Esophagus squamous epithelium (tissue), 5 donors: ENCODE measurements at places on chromosomes 1 and 21.

GRCh38 chr1:205971082-205971481 lies 27.8 kb upstream of the SLC26A9 start:
- DNase-seq, result no peak

GRCh38 chr21:41799763-41800162 lies 32.9 kb upstream of the RIPK4 start:
- no peak for DNase-seq

GRCh38 chr1:196997423-196997822 lies 20.1 kb downstream of the CFHR5 start:
- no peak for DNase-seq

- DNase-seq, result no peak
Observed at GRCh38 chr1:226881515-226882185, 11.2 kb downstream of the PSEN2 start.

DNA sequence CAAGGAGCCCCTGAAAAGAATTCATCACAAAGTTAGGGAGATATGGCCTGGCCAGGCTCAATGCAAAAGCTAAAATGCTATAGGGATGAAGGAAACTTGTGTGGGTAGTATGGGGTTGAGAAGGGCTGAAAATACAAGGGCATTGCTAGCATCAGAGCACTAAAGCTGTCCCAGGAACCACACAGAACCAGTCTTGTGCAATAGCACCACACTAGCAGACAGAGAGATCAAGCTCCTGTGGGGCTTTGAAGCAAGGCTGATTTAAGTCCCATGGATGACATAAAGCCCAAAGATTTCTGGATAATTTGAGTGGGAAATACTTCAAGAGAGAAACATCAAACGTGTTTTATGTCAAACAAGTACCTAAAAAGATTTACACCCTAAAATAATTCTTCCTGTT lies 97.1 kb downstream of the VAV3 start:
- no peak for DNase-seq

DNA sequence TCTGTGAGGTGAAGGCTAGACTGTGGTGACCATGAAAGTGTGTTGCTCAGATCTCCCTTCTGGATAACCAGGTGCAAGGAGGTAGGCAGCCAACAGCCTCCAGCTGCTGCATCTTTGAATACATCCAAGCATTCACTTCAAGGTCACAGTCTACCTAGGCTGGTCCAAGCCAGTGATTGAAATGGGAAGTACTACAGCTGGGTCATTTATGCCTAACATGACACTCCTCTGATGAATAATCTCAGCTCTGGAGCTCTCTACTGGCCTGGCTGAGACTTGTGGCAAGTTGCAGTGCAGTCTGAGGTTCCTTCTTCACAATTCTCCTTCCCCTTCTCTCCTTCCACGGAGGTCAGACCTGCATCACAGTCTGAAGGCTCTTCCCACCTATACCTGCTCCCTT lies 35.0 kb upstream of the ARHGAP29 start:
- DNase-seq, result no peak

- DNase-seq, result no peak
Observed at GRCh38 chr21:35113064-35113463, 64.0 kb upstream of the RUNX1 start.

DNA sequence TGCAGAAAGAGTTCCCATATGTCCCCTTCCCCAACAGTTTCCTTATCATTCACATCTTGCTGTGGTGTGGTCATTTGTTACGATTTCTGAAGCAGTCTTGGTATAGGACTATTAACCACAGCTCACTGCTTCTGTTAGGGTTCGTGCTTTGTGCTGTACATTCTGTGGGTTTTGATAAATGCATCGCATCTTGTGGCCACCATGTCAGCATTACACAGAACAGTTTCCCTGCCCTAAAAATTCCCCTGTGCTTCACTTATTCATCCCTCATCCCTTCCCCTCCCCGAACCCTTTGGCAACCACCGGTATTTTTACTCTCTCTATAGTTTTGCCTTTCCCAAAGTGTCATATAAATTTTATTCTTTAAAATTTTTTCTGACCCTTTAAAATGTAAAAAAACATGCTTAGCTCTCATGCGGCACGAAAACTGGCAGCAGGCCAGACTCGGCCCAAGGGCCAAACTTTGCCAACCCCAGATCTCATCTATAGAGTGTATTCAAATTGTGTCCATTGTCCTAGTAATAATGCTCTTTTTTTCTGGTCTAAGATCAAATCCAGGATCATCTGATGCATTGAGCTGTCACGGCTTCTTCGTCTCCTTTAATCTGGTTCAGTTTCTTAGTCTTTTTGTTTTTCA lies 78.2 kb downstream of the SIM2 start:
- DNase-seq, result no peak

GRCh38 chr1:88655685-88656299 lies 28.3 kb upstream of the PKN2 start:
- no peak for DNase-seq

GRCh38 chr1:244791061-244791460 lies 44.4 kb upstream of the COX20 start:
- DNase-seq, result no peak

DNA sequence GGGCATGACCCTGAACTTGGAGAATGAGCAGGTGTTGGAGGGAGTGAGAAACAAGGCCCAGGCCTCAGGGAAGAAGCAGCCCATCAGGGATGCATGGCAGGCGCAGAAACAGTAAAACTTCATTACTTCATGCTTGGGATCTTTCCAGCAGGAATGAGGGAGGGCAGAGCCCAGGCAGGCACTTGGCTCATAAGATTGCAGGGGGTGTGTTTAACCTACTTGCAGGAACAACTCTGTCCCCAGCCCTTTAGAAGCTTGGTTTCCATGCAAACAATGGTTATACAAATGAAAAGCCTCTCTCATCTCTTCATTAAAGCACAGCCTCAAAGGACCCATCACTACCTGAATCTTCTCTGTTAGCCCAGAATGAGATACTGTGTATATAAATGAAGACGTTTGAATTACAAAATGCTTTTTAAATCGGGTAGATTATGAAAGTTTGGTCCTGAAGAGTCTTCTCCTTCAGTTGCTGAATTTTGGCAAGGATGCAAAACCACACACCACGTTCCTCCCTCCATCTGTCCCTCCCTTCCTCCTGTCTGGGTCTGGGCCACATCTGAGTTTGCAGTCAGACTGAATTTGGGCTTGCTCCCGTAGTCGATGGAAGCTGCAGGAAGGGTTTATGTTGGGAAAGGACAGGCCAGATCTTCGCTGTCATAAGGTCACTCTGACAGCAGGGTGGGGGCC lies 154.4 kb upstream of the KLHDC7A start:
- DNase-seq, result no peak

- no peak for DNase-seq
Observed at GRCh38 chr1:201216395-201217085, 25.9 kb downstream of the IGFN1 start.

DNA sequence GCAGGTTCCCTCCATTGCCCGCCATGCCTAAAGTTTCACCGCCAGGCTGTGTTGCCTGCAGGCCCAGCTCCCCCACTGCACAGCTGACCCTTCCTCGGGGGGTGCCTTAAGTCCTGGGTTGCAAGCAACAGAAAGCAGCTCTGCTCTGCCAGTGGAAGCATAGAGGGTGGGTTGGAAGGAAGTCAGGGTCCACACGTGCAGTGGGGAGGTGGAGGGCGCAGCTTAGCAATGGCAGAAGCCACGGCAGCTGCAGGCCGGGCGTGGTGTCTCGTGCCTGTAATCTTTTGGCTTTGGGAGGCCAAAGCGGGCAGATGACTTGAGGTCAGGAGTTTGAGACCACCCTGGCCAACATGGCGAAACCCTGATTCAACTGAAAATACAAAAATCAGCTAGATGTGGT lies 106.3 kb upstream of the TMEM51 start:
- no peak for DNase-seq

- no peak for DNase-seq
Observed at GRCh38 chr1:184035719-184036516, 1.6 kb downstream of the COLGALT2 start.

DNA sequence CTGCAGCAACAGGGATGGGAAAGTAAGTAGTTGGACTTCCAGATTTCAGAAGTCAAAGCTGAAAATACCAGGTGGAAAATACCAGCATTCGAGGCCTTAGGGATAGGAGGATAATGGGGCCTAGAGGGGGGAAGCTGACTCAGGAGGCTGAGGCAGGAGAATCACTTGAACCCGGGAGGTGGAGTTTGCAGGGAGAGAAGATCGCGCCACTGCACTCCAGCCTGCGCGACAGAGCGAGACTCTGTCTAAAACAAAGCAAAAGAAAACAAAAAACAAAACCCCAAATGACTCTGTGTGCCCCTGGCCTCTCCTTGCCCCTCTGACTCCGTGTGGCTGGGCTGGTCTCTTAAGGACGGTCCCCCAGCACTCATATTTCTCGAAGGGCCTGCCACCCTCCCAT lies 3.4 kb downstream of the SH2D2A start:
- DNase-seq, result no peak

GRCh38 chr1:35222322-35223083 lies 29.6 kb upstream of the SFPQ start:
- DNase-seq, result no peak

GRCh38 chr1:119711804-119712341 lies at the start of gene PHGDH:
Gene PHGDH (plus strand): TSS chr1:119711934. CDS start chr1:119712023, 89 bp downstream.
- DNase-seq, result no peak

GRCh38 chr1:115748401-115749150 lies 19.9 kb downstream of the CASQ2 start:
- no peak for DNase-seq

- DNase-seq, result no peak
Observed at GRCh38 chr1:215895276-215895675, 328.2 kb downstream of the KCTD3 start.

- no peak for DNase-seq
Observed at GRCh38 chr1:248710305-248710900, 7.8 kb upstream of the OR14I1 start.

GRCh38 chr1:87236585-87236984 lies 92.1 kb upstream of the LMO4 start:
- DNase-seq, result no peak

DNA sequence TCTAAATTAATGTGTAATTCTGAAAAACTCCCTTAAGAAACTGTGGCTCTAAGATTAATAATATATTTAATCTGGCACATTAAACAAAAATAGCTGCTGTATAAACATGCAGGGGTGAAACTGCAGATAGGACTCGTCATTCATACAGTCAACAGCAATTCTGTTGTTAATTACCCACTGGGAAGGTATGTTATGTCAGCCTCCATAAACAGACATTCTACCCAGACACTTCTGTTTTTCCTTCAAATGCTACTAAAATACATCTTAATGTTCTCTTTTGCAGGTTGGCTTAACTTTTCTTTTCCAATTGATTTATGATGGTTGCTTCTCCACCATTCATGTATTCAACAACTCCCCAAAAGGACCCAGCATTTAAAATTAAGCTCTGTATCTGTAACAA lies 165.6 kb downstream of the SIPA1L2 start:
- no peak for DNase-seq

GRCh38 chr1:235450886-235451483 lies 53.3 kb downstream of the B3GALNT2 start:
- no peak for DNase-seq

GRCh38 chr1:211951856-211952255 lies 83.5 kb downstream of the INTS7 start:
- DNase-seq, result no peak

DNA sequence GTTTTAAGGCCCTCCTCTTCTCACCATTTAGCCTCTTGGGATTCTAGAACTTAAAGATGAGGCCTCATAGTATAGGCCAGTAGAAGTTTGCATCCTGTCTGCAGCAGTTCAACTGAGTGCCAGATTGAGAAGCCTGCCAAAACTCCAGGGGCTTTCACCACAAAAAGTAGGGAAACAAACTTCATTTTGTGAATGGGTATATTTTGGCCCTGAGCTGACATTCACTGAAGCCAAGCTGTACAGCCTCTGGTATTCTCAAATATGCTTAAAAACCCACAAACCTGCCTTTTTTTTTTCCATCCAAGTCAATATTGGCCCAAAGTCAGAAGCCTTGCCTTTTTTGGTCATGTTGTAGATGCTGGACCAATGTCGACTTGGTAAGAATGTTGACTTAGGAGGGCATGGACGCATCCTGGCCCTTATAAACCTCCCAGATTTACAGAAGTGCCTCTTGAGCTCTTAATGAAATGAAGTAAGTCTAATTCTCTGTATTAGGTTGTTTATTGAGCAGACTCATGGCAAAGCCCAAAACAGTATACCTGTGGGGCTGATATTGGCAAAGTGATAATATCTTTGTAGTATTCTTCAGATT lies 337.5 kb downstream of the CHRM3 start:
- DNase-seq, result no peak

DNA sequence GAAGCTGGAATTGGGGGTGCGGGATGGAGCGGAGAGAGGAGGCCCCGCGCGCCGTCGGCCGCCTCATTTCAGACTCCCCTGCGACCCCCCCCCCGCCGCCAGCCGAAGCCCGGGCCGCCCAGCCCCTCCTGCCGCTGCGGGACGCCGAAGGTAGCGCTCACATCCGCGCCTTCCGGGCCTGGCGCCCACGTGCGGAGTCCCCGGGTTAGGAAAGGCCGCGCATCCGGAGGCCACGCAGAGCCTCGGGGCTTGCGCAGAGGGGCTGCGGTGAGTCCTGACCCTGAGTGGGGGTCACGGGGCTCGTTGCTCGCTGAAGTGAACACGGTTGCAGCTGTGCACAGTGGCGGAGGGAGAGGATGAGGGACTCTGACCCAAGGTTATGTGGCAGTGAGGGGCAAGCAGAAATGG lies 552 bp upstream of the ZNF496 start:
- peak; percentile 24 for DNase-seq

- no peak for DNase-seq
Observed at GRCh38 chr1:2783069-2783434, 18.4 kb downstream of the TTC34 start.

GRCh38 chr1:200880212-200880611 lies 7.4 kb downstream of the GPR25 start:
- DNase-seq, result no peak

DNA sequence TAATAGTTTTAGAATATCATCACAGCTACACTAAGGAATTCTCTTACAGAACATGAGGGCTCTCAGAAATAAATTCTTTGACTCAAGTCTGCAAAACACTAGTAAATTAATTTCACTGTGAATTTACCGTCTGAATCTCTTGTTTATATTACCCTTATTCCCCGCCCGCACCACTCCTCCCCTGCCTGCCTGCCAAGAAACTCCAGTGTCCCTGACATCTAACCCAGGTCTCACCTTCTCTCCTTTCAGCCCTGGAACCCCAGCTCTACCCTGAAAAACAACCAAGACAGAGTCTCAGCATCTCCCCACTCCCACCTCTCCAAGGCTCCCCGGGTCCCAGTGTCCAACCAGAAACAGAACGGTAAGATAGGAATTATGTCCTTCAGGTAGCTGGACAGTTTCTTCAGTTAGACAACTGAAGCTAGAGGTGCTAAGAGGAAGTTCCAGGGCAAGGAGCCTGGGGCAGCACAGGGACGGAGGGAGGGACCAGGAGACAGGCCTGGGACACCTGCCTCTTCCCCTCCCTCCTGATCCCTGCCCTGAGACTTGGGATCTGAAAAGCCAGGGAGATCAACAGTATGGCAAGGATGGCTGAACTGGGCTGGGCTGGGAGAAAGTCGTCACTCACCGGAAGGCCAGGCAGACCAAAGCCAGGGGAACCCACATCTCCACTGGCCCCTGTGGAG lies 15.4 kb downstream of the COL16A1 start:
- no peak for DNase-seq
